Stimulated activated CD4-positive, alpha-beta T cell treated with anti-CD3 and anti-CD28 coated beads, Interleukin-2, amount 100 ng/mL, for 4 hours (primary cell): ENCODE measurements at places on chromosomes 3 and 15.

DNA sequence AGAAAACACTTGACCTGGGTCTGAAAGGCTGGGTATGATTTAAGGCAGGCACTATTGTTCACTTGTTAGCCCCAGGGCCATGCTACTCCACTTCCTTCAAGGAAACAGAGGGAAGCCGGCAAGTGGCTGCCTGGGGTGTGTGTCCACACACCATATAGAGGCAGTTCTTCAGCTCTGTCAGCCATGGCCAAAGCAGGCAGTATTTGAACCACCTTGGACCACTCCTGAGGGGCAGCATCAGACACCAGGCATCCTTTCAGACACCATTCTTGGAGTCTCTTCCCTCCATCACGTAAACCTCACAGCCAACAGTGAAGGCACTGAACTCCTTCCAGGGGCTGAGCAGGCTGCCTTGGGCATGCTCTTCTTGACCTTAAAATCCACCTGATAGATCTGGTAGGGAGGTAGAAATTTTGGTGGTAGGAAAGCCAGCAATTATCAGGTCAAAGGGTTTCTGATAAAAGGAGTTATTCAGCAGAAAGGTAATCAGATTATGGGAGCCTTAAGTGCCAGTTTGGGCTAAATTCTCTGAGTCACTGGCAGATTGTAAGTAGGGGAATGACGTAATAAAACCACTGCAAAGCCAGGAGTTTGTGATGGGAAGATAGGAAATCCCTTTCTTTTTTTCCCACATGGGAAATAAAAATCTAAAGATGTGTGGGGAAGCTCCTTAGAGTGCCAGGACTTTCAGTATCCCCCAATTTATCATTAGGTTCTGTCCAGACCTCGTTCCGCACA, 20.2 kb downstream of the TGFBR2 start:
- DNase-seq = no peak

DNA sequence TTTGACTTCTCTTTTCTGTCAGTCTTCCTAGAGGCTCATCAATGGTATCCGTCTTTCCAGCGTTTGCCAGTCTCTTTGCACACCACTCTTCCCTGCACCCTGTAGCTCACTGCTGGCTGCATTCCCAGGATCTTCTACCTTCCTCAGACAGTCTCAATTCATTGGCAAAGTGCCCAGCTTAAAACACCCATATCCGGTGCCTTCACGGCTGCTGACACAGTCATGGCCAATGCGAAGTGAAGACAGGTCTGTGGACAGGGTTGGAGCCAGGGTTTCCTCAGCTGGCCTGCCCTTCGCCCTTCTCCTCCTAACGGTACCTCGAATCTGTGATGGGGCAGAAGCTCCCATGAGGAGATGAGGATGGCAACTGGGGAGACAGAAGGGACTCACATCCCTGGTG, 36.1 kb downstream of the PTH1R start:
- no peak for DNase-seq

- DNase-seq = no peak
Observed at GRCh38 chr3:193655831-193656433, 62.9 kb downstream of the OPA1 start.

DNA sequence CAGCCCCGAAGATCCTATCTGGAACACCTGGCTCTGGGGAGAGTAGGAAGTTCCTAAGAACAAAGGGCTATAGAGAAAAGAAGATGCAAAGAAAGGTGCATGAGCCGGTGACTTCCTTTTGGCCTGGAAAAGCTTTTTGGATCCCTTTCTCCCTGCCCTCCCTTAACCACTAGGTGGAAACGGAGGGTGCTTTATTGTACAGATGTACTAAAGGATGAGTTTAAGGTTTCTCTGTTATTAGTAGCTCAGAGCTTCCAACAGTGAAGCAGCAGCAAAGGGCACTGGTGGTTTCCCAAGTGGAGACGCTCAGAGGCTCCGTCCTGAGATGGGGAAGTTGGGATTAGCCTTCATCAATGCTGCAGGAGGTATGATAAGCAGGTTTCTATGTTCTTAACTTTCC, 5.9 kb upstream of the ADGRG7 start:
- no peak for DNase-seq

DNA sequence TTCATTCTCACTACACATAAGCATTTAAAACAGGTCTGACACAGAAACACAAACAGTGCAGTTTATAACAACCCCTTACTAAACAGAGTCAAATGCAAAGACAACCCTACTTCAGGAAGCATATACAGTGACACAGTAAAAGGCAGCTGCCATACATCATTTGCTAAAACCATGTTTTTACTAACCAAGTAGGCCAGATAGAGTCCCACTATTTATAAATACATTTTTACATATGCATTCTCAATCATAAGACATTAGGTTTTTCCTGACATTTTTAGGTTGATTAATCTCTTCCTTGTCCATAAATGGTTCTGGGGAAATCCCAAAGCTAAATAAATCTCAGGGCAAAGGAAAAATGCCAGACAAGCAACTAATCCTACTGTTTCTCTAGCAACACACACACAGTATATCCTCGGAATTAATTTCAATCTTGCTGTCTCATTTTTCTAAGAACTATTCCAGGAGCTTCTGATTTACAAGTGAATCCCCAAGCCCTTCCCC, 39.0 kb downstream of the CHAC1 start:
- no peak for DNase-seq

- no peak for DNase-seq
Observed at GRCh38 chr3:62995119-62995518, 119.9 kb upstream of the CADPS start.
